ENCODE measurements at places on chromosomes 16 and 17. TPM values are rescaled to one million over a fixed set of nuclear protein-coding genes. Genes with fewer than 3 reads are reported as not detected.
A peak's percentile ranks its signal among the peaks of the same experiment; 100 is the strongest.

DNA sequence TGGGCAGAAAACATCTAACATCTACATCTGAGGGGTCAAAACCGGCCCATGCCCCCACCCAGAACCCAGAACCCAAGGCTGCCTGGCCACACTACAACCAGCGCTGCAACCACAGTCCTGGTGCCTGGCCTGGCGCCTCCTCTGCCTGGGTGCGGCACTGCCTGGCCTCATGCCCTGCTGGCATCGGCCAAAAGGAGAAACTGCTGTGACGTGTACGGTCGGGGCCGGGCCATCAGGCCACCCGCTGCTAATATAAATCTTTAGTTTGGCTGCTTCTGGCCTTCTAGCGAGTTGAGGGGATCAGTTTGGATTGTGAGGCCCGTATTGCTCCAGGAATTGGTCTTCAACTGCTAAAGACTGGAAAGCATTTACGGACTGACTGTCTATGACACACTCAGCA is 22.8 kb downstream of the TMEM204 start:
- no peak for DNase-seq

GRCh38 chr17:75019146-75019545 is 6.7 kb downstream of the MRPL58 start:
- no peak for DNase-seq

Gene ATAD5
- 3.7 TPM for total RNA-seq

DNA sequence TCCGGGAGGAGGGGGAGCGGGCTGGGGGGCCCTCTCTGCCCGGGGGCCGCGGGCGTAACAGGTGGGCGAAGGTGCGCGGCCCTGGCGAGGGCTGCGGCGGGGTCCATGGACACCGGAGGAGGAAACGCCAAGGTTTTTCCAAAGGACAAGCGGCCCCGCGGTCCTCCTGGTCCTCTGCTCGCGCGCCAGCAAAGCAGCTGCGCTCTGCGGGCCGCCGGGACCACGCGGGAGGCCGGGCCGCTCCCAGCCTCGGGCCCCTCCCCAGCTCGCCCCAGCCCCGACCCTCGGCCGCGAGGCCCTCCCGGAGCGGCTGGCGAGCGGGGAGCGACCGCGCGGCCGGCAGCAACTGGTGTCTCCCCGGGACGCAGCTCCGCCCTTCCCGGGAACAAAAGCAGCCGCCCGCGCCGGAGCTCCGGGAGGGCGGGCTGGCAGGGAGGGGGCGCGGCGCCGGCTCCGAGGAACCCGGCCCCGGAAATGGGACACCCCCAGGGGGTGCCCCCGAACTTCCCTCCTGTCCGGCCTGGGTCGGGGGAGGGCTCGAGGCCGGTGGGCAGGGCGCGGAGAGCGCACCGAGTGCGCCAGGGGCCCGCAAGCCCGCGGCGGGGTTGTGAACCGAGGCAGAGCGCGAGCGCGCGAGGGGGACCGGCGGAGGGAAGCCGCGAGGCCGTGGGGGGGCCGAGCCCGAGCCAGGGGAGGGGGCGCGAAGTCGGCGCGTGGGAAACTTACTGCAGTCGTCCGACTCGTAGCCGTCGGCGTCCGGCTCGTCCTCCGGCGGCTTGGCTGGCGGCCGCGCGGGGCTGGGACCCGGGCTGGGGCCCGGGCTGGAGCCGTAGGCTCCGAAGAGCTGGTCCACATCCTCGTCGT is 837 bp downstream of the DOC2B start:
- DNase-seq = no peak

GRCh38 chr16:82748026-82748425 is 121.3 kb downstream of the CDH13 start:
- DNase-seq = peak; percentile 83

Gene CCL3
- total RNA-seq = not detected

DNA sequence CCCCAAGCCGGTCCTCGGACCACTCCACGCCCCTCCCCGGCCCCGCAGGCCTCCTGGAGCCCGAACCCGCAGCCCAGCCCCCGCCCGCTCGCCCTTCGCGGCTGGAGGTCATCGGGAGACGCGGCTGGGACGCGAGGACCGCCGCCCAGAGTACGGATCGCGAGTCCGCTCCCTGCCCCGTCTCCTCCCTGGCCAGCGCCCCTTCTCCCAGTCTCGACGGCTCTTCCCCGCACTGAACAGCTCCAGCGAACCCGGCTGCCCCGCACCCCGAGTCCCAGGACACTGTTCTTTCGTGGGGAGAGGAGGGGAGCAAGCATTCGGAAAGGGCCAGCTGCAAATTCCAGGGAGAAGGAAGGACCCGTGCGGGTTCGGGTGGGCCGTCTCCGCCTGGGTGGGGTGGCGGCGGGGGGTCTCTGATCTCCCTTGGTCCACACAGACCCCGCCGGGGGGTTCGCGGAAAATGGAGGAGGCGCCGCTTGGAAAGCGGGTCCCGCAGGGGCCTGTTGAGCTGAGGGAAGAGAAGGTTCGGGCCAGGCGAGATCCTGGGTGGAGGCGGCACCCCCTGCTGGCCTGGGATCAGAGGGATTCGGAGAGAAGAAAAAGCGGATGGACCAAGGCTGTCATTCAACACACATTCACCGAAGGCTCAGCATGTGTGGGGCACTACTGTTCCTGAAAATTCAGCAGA is 632 bp upstream of the RTN4RL1 start:
- no peak for DNase-seq

GRCh38 chr17:67496286-67496685 is 119.2 kb downstream of the PITPNC1 start:
- DNase-seq = no peak

GRCh38 chr17:42814633-42815399 is 9.3 kb downstream of the BECN1 start:
- DNase-seq = peak; percentile 77

Gene CDC6
- total RNA-seq = 4.5 TPM

Gene MEOX1
- 1.9 TPM for total RNA-seq

DNA sequence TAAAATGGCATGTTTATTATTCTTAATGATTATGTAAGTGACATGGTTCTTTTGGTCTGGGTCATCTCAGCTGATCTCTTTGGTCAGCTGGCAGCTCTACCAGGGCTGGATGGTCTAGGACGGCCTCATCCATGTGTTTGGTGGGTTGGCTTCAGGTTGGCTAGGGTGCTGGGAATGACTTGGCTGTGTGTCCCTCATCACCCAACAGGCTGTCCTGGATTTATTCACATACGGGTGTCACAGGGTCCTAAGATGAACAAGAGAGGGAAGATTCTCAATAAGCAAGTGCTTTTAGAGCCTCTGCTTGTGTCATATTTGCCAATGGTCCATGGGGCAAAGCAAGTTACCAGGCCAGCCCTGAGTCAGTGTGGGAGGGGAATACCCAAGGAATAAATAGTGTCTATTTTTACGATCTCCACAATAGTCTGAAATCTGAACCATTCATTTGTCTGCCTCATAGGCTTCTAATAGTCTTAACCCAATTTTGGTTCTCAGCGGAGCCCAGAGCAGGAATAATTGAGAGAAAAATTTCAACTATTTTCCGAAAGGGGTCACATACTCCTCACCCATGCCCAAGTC is 157.5 kb downstream of the HS3ST2 start:
- DNase-seq = no peak

GRCh38 chr17:14446825-14447224 is 145.9 kb downstream of the HS3ST3B1 start:
- DNase-seq = no peak

DNA sequence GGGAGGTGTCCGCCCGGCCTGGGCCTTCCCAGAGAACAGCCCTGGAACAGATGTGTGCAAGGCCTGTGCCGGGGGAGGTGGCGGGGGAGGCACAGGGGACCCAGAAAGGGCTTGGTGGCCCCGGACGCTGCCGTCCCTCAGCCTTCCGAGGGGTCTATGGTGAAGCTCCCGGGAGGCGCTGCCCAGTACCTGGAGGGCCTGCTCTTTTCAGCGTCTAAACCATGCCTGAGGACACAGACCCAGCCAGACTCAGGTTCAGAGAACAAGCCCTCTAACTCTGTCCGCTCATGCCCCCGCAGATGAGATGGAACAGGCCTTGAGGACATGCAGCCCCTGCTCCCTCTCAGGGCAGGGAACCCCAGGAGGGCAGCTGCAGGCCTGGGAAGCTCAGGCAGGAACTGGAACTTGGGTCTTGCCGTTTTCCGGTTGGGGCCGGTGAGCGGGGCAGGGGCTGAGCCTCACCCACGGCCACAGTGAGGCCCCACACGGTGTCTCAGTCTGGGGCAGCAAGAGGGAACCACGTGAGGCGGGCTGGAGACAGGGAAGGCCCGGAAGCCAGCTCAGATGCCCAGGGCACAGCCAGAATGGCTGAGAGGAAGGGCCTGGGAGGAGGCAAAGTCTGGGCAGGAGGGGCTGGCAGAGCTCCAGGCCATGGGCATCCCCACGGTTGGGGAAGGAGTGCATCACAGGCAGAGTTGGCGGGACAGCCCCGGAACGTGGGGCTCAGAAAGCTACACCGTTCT is 12.5 kb downstream of the SLC16A3 start:
- DNase-seq = no peak

GRCh38 chr16:14014284-14014625 is 56.9 kb upstream of the MRTFB start:
- no peak for DNase-seq

GRCh38 chr17:41723801-41724475 is 10.5 kb downstream of the HAP1 start:
- DNase-seq = no peak

DNA sequence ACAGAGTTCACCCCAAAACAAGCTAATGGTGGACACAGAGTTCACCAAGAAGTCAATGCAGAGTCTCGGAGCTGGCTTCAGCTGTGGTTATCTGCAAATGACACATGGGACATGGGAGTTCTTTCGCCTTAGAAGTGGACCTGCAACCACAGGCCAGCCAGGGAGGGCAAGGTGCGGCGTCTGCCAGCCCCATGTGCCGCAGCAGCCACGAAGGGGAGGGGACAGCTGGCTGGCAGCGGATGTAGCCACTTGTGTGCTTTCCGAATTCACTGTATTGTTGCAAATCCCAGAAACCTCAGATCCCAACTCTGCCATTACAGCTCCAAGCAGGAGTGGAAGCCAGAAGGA is 24.8 kb downstream of the LMF1 start:
- DNase-seq = no peak

- no peak for DNase-seq
Observed at GRCh38 chr17:28549236-28550132, 2.9 kb downstream of the UNC119 start.

DNA sequence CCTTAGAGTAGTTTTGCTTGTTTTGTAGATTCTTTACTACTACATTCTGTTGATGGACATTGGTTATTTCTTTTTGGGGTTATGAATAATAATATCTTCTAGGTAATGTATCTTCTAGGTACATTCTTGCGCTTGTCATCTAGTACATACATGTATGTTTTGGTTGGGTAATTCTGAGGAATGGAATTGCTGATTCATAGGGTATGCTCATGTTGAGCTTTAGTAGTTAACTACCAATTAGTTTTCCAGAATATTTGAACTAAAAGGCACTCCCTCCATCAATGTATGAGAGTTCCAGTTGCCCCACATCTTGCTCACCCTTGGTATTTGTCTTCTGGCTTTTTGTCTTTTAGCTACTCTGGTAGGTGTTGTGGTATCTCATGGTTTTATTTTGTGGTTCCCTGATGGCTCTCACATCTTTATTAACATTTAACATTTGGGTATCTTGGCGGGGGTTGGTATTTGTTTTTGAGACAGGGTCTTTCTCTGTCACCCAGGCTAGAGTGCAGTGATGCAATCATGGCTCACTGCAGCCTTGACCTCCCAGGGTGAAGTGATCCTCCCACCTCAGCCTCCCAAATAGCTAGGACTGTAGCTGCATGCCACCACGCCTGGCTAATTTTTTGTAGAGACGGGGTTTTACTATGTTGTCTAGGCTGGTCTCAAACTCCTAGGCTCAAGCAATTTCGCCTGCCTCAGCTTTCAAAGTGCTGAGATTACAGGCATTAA is 47.1 kb downstream of the SLC6A4 start:
- DNase-seq = no peak

DNA sequence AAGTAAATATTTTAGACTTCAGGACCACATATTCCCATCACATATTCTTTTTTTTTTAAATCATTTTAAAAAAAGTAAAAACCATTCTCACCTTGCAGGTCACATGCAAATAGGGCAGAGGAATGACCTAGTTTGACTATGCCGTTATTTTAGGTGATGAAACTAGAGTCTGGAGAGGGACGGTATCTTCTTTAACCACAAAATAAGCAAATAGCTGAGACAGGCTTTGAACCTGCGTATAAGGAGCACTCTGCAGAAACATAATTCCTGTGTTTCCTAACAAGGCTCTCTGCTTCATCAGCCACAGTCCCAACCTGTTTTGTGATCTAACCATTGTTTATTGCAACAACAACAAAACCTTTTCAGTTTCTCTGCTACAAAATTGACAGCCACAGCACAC is 121.5 kb downstream of the PCTP start:
- no peak for DNase-seq

GRCh38 chr17:77189148-77189547 is 48.4 kb downstream of the SEC14L1 start:
- DNase-seq = no peak

DNA sequence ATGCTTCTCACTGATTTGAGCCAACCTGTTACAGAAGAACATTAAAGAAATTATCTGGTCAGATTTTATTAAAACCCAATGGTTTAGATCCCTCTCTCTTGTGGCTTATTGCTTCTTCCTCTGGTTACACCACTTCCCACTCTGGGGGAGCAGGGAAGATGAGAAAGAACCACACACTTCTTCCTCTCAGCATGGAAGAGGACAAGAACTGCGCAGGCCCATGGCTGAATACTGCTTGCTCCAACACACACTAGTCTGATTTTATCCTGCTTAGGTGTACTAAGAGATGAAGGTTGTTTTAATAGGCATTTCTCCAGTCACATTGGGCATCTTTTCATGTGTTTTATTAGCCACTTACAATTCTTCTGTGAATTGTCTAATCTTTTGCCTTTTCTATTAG is 27.6 kb downstream of the MAP3K3 start:
- no peak for DNase-seq

GRCh38 chr17:38584350-38584925 is 21.3 kb downstream of the SRCIN1 start:
- DNase-seq = no peak

DNA sequence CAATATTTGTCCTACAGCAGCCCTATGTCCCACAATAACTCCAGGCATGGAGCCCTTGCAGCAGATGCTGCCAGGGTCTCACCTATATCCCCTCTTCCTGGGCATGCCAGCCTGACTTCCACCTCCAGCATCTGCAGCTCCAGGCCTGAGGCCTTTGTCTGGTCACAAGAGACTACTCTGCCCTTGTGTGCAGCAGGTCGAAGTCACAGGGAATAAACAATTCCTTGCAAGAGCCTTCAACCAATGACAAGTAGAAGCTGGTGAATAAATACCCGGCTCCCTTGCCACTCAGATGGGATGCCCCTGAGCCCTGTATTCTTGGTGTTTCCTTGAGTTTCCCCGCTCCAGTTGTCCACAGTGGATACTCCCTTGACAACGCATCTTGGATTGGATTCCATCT is 23.0 kb downstream of the CES1 start:
- no peak for DNase-seq

GRCh38 chr17:28842282-28843012 is at the start of gene FAM222B:
FAM222B (minus strand) TSS chr17:28842790; CDS start chr17:28766667, 76,123 bp downstream.
- DNase-seq = no peak

- DNase-seq = no peak
Observed at GRCh38 chr16:2485811-2486507, 11.0 kb downstream of the TBC1D24 start.

DNA sequence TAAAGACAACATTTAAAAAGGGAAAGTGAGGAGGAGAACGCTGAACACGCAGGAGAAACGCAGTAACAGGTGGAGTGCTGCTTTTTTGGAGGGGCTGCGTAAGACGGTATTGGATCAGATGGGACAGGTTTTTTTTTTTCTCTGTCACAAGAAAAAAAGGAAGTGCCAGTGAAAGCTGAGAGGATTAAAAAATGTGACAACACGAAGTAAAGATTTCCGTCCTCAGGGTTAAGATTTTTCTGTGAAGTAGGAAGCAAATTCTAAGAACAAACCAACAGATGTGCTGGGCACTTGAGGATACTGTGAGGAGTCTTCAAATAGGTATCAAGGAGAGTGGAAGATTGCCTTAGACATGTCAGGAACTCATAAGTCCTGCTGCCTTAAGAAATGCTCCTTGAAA is 5.8 kb upstream of the ABCA9 start:
- no peak for DNase-seq
